ENCODE measurements at places on chromosomes 5 and 9.

DNA sequence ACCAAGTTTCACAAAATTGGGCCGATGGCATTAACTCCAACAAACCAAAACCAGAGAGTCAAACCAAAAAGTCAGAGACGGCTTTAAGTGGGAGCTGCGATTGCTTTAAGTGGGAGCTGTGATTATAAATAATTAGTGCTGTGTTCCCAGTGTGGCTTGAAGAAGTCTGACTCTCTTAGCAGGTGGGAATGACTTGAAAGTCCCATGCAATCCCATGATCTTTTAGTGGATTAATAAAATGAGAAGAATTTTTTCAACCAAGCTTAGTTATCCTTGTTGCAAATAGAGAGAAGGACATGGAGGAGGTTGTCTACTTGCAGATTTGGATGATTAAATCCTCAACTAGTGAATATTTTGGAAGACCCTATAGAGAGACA, 68.5 kb downstream of the MYO10 start:
- DNase-seq = no peak

GRCh38 chr5:171845040-171845630, 59.5 kb downstream of the SMIM23 start:
- DNase-seq = no peak

DNA sequence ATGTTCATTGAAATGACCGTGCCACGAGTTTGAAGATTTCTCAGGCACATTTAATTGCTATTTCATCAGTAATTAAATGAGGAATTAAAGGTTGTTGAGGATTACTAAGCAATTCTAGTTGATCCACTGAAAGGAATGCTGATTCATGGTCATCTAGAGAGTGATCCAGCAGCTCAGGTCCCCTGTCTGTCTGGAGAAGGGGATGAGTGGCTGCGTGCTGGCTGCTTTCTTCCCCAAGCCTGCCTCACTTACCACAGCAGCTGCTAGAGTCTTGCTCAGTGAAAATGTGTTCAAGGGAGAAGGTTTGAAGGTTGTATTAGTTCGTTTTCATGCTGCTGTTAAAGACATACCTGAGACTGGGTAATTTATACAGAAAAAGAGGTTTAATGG, 7.8 kb upstream of the TGFBI start:
- DNase-seq = no peak

DNA sequence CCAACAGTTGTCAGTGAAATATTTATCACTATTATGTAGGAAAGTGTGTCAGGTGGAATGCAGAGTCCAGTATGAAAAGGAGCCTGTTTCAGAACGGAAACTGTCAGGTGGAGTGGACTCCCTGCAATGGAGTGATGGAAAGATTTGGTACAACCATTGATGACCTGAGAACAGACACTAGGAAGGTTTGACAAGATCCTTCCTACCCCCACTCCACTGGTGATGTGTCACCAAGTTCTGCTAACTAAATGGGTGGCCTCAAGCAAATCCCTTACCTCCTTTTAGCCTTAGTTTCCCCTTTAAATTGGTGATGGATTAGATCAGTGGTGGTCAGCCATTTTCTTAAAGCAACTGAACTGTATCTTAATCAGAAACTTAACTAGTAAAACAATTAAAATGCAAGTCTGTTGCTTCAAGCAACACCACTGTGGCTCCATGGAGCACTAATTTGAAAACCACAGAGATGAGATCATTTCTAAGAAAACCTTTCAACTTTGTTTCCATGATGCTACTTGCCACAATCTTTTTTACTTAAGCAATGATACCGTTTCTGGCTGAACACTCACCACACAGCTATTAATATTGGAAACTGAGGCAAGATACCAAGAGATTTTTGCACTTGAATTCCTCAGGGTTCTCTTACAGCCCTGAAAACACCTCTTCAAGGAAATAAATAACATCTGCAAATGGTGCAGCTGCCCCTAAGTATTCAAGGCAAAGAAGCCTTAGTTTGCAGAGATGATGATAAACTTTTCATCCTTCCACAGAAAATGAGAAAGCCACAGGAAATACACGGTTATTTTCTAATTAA, 140.6 kb downstream of the ERCC6L2 start:
- no peak for DNase-seq

DNA sequence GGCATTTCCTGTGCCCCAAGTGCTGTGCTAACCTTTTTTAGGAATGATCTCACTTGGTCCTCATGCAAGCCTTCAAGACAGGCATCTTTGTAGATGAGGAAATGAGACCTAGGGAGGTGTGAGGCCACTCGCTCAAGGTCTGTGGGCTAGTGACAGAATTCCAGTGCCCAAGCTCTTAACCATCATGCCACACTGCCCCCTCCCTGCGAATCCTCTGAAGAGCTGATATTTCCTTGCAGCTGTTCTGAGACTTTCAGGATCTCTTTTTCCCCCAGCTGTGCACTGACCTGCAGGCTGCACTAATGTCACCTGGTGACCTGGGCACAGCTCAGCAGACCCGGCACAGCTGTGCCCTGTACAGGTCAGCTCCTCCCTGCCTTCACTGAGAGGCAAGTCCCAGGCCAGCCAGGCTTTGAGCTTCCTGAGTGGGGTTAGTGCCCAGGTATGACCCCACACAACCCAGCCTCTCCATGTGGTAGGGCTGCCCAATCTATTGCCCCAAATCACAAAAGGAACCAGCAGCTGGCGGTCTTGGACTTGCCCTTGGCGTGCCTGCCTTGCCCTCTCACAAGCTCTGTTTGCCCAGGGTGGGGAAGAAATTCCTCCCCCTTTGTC, 32.7 kb downstream of the MORN5 start:
- peak; percentile 45 for DNase-seq

- no peak for DNase-seq
Measured at GRCh38 chr9:74543145-74543544, 46.0 kb downstream of the RORB start.

GRCh38 chr5:83246071-83246470, 168.7 kb downstream of the XRCC4 start:
- DNase-seq = no peak
